ENCODE measurements at places on chromosomes 13 and 19.
A peak's percentile ranks its signal among the peaks of the same experiment; 100 is the strongest.

DNA sequence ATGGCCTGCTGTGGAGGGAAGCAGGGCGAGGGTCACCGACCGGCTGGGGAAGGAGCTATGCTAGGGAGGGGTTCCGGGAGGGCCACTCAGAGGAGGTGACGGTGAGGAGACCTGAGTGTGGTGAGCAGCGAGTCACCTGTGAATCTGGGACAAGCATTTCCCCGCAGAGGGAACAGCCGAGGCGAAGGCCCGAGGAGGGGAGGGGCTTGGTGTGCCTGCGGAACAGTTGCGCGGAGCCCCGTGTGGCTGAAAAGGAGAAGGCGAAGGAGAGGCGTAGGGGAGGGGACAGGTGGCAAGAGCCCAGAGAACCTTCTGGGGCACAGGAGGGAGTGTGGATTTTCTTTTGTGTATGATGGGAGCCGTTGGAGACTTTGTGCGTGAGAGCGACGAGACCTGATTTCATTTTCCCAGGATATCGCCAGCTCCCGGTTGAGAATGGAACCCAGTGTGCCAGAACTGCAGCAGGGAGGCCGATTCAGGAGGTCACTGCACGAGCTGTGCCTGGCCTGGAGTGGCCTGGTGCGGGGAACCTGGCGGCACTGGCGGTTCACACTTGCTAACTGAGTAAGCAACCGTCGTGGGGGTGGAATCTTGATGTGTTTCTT, 117.7 kb upstream of the ZNF507 start:
- no peak for DNase-seq

- DNase-seq, result no peak
These were observed 250.0 kb downstream of the DNAJC15 start for GRCh38 chr13:43273362-43273761.

DNA sequence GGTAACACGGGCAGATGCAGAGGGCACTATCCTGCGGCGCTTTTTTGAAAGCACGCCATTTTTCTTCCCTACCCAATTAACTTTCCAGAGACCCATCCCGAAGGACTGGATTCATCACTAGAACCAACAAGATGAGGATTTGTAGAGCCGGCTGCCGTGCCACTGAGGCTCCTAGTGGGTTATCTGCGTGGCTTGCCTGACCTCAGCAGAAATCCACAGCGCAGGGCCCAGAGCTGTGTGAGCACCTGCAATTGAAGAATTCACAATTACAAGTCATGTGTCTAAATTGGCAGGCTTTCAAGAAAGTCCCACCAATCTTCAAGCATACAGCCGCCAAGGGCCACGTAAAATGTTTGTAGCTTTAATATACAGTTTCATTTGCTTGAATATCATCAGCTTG, 75.5 kb downstream of the ALOX5AP start:
- DNase-seq, result no peak

GRCh38 chr19:3785451-3785937, 687 bp downstream of the MATK start:
- no peak for DNase-seq

GRCh38 chr13:112714376-112715174, 24.7 kb downstream of the ATP11A start:
- DNase-seq, result no peak

GRCh38 chr19:35363711-35364425, 5.6 kb downstream of the FFAR3 start:
- DNase-seq, result peak; percentile 74

DNA sequence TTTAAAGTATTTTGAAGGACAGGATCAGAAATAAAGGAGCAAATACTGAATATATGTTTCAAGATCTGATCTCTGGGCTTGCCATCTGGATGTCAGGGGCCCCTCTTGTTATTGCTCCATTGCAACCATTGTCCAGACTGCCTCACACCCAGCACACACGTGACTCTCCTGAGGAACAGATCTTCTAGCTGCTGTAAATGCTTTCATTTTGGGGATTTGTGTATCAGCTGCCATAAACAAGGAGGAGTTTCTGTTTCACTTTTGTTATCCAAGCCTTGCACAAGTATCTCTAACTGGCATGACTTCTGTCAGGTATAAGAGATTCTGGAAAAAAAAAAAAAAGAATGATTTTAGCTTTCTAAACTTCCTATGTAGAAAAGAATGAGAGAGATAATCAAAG, 1624.1 kb upstream of the PRR20A start:
- no peak for DNase-seq

- DNase-seq, result no peak
These were observed 3.8 kb downstream of the TNNT1 start for GRCh38 chr19:55145232-55145631.

DNA sequence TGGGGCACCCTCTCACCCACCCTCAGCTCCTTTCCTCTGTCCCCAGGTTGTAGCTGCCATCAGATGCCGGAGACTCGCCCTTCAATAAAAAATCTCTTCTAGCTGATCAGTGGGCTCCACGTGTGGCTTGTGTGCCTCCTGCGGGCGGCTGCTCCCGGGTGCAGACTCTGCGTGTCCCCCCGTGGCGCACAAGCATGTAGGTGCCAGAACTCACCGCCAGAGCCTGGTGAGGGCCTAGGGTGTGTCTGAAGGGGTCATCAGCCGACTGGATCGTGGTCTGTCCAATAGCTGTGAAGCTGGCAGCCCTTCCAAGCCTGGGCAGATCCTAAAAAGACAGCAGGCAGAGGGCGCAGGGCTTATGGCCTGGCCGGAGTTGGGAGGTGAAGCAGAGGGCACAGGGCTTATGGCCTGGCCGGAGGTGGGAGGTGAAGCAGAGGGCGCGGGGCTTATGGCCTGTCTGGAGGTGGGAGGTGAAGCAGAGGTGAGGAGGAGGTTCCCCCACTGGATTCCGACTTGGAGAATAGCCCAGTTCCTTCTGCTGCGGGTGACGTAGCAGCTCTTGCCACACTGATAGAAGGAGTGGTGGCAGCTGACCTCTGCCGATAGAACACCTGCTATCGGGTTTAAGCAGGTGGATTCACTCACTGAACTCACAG, 11.7 kb downstream of the NOP53 start:
- DNase-seq, result no peak

DNA sequence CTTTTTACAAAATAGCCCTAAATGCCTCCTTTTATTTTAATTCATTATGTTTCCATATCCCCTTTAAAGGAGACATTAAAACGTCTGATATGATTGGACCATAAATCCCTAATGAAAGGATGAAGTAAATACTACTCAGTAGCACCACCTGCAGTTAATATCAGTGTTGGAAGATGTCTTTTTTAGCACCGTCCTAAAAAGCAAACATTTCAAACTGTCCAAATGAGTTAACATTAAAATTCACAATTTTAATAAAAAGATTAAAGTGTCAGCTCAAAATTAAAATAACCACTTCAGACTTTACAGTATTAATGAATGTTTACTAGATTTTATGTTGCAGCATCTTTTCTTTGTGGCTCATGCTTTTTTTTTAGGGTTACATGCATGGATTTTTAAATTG, 12.3 kb downstream of the ZNF507 start:
- DNase-seq, result no peak

- no peak for DNase-seq
These were observed 37.7 kb downstream of the ARHGEF7 start for GRCh38 chr13:111152844-111153243.

DNA sequence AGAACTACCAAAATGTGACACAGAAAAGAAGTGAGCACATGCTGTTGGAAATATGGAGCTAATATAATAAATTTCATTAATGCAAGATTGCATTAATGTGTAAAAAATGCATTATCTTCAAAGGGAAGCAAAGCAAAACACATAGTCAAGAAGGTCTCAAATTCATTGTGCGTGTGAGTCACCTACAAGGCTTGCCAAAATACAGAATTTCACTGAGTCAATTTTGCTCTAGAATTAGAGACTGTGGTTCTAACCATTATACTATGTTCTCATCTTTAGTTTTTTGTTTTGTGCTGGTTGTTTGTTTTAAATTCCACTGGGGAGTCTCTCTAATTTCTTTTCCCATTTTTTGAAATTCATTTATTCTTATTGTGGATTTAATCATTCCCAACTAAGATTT, 149.8 kb upstream of the SLITRK1 start:
- no peak for DNase-seq

GRCh38 chr19:29665826-29666577, 741 bp downstream of the PLEKHF1 start:
- DNase-seq, result peak; percentile 92

- no peak for DNase-seq
These were observed 11.3 kb upstream of the PLA2G4C start for GRCh38 chr19:48121909-48122371.

DNA sequence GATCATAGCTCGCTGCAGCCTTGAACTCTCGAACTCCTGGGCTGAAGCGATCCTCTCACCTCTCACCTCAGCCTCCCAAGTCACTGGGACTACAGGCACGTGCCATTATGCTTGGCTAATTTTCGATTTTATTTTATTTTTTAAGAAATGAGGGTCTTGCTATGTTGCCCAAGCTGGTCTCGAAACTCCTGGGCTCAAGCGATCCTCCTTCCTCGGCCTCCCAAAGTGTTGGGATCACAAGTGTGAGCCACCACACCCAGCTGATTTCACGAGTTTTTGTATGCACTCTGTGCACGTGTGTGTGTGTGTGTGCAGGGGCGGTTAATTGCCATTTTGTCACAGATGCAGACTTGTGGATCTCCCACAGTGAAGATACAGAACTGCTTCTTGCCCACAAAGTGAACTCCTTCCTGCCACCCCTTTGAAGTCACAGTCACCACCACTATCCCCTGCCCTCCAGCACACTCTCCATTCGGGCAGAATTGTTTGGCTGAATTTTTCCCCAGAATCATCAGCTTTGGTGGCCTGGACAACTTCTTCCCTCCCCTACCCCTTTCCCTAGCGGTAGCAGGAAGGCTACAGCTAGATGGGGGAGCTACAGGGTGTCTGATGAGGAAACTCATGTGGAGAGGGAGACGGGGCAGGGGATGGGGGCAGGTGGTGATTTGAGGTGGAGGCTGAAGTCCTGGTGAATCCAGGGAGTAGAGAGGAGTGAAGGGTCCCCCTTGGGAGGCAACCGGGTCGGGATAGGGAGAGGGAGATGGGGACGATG, 59.6 kb downstream of the CELF5 start:
- DNase-seq, result no peak

DNA sequence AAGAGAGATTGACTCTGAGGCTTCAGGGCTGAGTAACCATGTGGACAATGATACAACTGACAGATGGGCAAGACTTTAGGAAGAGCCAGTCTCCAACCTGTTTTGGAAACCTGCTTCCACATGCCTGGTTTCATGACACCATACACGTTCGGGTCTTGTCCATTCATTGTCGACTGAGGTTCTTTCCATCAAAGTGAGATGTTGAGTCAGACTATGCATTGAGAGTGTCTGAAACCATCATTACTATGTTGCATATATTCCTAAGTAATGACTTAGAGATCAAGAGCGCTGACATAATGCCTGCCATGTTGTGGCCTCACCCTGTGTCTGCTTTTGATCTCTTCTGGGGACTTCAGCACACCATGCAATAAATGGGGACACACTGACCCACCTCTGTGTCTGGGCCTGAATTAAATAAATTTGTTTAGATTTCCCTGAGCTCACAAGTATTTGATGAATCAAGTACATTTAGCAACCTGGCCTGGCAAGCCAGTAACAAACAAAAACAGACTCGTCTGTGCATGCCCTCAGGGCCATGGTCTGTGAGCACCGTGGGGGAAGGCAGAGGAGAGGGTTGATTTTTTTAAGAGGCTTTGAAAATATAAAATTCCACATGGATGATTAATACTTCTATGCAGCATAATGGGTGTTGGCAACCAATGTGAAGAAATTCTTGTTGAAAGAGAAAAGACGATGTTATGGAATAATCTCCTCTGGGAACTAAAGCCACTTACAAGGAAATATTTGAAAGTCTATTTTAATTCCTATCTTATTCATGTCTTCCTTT, 49.9 kb upstream of the UBAC2 start:
- no peak for DNase-seq

GRCh38 chr19:47549261-47549862, 23.6 kb downstream of the ZNF541 start:
- no peak for DNase-seq

DNA sequence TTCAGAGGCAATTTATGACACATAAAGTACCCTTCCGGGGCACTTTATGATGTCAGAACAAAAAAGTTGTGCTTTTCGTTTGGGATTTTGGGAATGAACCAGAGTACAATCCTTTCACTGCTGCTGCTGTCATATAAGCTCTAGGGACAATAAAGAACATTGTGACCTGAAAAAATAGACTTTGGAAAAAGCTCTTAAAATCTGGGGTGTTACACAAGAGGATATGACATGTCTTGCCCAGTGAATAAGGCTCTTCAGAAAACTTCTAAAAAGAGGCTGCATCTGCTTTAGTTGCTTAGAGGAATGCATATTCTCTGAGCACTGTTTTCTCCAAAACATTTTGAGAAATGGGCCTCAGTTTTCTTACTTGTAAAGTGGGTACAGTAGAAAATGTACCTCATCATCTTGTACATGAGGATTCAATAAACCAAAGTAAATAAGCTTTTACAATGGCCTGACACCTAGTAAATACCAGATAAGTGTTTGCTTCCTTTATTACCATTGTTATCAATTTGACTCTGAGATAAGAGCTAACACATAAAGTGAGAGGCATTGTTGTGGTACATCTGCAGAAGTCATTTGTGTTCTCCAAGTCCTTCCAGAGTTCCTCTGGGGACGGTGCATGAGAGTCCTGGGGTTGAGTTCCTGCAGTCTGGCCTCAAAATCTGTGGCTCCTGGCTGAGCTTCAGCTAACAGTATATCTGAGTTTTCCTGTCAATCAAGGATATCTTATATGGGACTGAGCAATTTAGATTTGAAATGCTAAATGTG, 67.4 kb upstream of the EDNRB start:
- DNase-seq, result no peak

GRCh38 chr19:38213911-38214625, 10.0 kb downstream of the DPF1 start:
- DNase-seq, result no peak

GRCh38 chr13:42807866-42808265, 26.5 kb downstream of the FAM216B start:
- DNase-seq, result no peak

DNA sequence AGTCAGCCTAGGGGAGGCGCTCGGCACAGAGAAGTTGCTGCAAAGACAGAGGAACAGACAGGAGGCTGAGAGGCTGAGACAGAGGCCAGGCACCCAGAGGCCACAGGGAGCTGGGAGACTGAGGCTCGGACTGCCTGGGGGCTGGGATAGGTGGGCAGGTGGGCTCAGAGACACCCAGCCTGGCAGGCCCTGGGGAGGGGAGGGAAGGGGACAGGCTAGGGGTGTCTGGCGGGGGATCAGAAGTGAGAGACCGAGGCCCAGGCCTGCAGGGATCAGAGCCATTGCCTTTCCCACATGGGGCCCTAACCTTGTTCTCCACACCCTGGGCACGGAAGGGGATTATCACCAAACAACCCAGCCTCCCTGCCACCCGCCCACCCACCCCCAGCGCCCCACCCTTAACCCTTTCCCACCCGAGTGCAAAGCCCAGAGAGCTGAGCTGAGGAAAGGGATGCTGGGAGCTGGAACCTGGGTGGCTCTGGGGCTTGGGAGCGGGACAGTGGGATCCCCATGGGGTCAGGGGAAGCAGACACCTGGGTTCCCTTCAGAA, 1.3 kb downstream of the NTN5 start:
- no peak for DNase-seq

DNA sequence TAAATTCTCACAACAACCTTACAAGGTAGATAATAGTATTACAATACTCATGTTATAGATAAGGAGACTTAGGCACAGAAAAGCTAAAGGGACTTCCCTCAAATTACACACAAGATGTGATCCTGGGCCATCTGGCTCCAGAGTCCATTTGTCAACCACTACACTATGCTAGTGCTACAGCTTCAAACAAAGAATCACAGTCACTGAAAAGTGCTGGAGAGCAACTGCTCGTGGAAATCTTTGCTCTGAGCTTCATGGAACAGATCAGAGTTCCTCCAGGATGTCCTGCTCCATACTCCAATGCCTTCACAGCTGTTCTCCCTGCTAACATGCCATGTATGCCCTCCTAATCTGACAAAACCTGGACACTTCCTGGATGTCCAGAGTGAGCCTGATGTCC, 271.2 kb downstream of the ENOX1 start:
- DNase-seq, result no peak
